ENCODE measurements at places on chromosomes 6 and 20.

DNA sequence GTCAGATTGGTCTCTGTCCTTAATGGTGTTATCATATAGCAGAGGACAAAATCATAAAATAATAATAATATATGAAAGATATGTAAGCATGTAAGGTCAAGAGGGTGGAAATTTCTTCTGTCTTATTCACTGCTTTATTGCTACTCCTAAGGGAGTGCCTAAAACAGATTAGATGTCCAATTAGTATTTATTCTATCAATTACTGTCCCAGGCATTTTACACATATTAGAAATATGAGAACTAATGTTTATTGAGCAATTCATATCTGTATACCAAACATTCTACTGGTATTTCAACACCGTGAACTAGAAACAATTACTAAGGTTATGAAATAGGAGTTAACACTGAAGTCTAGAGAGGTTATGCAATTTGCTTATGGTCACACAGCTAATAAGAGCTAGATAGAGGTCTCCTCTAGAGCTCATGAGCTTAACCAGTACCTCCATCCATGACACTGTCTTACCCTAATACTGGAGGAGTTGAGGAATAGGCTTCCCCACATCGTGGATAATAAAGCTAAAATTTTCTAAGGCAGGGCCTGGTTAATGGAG, 302.3 kb downstream of the PLCB1 start:
- peak; percentile 65 for DNase-seq

DNA sequence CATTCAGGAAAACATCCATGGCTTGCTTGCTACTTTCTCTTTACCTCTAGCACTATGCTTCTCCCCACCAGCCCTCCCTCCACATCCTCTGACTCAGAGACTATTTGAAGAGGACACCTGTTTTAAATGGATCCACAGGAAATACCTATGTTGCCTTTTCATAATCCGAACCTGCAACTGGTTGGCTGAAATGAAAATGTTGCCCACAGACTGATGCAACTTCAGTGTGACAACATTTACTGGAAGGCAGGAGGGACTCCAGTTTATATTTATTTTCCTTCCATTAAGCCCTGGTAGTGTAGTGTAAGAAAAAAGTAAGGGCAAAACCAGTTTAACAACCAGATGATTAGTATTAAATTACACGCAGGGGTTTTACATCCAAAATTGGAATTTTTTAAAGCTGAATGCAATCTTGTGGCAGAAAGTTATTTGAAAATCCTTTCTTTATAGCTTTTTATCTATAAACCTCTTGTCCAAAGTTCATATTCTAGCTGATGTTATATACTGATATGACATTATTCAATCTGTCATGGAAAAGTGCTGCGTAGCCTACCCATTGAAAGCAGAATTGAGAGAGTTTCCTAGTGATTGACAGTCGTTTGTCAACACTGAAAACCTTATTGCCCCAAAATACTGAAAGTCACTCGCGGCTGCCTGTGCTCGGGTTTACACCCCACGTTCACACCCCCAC, 881 bp upstream of the AIG1 start:
- DNase-seq: peak; percentile 91

- peak; percentile 26 for DNase-seq
These were observed 36.1 kb upstream of the NAA20 start for GRCh38 chr20:19981031-19981451.

DNA sequence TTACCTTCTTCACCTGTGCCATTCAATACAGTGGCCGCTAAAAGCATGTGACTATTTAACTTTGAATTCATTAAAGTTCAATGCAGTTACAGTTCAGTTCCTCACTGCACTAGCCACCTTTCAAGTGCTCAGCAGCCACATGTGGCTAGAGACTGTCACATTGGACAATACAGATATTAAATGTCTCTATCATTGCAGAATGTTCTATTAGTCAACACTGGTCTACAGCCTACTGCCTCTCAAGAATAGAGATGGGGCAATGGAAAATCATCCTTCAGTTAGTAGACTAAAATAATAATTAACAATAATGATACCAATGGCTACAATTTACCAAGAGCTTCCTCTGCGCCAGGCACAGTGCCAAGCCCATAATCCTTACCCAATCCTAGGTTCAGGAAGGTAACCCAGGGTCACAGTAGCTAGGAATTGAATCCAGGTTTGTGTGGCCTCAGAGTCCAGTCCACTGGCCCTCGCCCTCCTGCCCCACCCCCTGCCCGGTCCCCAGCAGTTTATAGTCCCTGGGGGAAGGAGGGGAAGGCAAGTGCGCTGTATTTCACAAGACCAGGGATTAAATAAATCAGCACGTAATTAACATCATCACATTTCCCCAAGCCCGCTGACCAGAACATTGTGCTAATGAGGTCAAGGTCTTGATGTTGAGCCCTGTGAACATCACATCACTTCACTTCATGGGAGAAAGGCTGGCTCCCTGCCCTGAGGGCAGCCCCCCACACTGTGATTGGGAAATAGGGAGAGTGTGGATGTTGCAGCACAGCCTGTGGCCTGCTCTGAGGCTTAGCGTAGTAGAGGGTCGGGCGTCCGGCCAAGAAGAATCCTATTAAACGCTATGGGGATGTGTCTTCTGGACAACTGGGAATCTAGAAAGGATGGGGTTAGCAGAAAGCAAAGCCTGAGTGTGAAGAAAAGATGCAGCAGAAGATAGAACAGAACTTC, 147.2 kb downstream of the VEGFA start:
- peak; percentile 84 for DNase-seq
